ENCODE measurements at places on chromosomes 1 and 21.

DNA sequence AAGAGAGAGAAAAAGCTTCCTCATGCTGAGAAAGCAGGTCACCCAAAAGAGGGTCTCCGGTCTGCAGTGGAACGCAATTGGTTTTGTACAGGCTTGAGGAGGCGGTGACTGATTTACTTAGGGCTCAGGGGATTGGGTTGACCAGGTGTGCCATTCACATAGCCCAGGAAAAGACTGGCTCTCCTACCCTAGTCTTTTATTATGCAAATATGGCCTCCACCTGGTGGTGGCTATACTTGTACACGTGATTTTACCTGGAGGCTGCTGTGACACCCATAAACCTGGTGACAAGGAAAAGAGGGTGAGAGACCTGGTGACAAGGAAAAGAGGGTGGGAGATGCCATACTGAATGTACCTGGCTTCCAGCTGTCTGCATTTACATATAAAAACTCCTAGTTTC lies 49.9 kb downstream of the DNTTIP2 start:
- DNase-seq = no peak

- DNase-seq = peak; percentile 22
Measured at GRCh38 chr1:11071463-11072215, 11.8 kb upstream of the SRM start.

DNA sequence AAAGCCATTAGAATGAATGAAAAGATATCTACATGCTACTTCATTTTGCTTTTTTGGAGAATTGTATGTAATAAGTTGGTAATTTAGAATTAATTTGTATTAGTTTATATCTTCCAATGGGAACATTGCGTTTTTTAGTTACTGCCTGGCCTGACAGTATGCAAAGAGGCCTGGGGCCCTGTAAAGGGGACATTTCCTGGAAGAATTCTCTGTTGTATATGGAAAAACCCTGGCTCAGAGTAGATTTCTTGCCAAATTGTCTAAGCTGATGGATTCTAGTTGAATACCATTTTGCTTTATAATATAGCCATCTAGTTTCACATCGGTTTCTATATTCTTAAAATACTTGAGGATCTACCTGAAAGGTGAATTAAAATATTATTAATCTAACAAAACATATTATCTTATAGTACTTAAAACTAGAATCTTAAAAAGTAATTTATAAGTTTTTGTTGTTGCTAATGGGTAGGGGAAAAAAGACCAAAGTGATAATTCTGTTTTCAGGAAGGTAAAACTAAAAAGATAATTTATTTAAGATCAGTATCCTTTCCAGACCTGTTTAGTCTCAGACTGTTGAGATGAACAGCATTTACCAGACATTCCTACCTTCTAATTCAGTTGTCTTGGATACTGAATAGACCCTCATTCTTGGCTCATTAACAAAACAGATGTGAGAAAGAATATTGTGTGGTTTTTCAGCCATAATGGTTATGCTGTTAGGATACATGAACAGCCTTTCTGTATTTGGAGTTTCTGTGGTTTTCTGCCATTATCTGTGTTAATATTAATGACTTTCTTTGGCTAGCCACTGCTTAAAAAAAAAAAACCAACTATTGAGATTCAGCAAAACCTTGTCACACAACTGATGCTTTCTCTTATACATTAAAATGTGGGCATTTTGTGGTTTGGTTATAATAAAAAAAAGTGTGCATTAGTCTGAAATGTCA lies 4.8 kb downstream of the AGO3 start:
- no peak for DNase-seq

DNA sequence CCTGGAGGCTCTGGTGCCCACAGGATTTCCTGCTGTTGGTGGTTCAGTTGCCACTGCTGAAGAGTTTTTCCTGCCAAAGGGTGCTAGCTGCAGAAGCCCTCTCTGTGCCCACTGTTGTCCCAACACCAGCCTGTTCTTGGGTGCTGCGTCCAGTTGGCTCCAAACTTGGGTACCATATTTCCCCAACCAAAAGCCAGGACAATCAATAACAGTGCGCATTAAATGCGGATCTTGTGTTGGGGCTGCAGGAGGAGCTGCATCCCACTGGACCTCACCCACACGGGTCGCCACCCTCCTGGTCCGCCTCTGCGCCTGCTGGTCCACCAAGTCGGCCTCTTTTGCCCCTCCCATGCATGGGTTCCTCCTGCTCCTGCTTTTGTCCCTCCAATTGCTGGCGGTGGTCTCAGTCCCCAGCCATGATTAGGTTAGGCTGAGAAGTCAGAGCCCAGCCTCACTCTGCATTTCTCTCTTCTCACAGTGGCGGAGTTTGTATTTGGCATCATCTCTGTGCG lies 9.8 kb downstream of the ABCG1 start:
- DNase-seq = peak; percentile 58

DNA sequence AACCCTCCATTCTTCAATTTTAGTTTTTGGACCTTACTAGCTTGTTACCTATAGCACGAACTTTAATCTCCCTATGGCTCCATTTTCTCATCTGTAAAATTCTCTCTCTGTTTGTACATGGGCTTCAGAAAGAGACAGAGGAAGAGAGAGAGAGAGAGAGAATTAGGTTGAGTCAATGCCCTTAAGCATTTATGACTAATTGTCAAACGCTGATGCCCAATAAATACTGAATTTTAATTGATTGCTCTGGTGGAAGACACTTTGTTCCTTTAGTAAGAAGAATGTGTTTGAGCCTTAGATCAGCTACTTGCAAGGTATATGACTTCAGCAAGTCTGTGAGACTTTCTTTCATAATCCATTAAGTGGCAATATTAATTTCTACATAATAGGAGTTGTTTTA lies 743.1 kb upstream of the ADGRL4 start:
- DNase-seq = no peak

GRCh38 chr1:178849918-178850317 lies 21.0 kb downstream of the ANGPTL1 start:
- DNase-seq = no peak

DNA sequence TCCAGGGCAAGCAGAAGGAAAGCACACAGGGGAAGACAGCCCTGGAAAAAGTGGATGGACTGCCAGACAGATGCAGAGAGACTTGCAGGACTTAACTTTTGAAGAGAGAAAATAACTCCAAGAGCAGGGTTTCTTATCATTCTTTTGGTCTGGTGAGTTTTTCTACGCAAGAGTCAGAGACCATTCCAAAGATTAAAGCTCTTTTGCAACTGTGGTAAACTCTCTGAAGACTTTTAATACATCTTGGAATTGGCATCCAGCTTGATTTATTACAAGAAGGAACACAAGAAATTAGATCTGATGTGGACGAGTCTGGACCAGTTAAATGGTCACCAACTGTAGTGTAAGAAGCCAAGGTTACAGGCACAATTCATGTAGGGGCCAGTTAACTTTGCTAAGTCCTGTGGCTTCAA lies 153.4 kb downstream of the SIPA1L2 start:
- DNase-seq = no peak

DNA sequence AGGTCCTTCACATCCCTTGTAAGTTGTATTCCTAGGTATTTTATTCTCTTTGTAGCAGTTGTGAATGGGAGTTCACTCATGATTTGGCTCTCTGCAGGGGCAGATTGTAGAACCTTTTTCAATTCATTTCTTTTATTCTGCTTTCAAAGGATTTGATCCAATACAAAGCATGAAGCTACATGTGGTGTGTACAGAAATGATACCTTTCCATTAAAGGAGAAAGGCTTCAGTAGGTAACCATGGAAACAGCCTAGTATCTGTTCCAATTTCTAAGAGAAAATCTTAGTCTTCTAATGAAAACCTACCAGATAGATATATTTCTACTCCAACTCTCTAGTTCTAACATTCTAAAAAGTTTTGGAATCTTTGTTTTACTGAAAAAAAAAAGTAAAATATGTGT lies 105.0 kb downstream of the SYT14 start:
- DNase-seq = no peak

- DNase-seq = no peak
Measured at GRCh38 chr21:25412100-25412499, 195.2 kb downstream of the MRPL39 start.

- DNase-seq = no peak
Measured at GRCh38 chr1:150692720-150693119, 4.2 kb downstream of the GOLPH3L start.

DNA sequence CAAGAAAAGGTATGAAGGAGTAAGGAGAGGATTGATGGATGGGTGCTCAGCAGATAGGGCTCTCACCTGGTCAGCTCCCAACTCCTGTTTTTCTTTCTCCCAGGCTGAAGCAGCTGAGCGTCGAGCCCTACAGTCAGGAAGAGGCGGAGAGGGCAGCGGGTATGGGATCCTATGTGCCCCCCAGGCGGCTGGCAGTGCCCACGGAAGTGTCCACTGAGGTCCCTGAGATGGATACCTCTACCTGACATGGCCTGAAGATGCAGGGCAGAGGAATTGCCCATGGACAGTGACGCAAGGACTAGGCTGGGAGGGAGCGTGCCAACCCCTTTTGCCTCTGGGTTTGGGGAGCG lies 739 bp downstream of the ZNF593 start:
- no peak for DNase-seq

GRCh38 chr1:2279210-2279639 lies 51.1 kb downstream of the SKI start:
- peak; percentile 95 for DNase-seq

- DNase-seq = no peak
Measured at GRCh38 chr1:209751627-209752231, 4.1 kb upstream of the TRAF3IP3 start.

GRCh38 chr1:180131510-180131909 lies 23.2 kb upstream of the QSOX1 start:
- peak; percentile 92 for DNase-seq

GRCh38 chr1:160859166-160859565 lies 3.5 kb downstream of the CD244 start:
- DNase-seq = peak; percentile 62
